ENCODE measurements at places on chromosomes 7 and 10. TPM values are rescaled to one million over a fixed set of nuclear protein-coding genes. Genes with fewer than 3 reads are reported as not detected.

GRCh38 chr7:40546616-40547501, 412.1 kb downstream of the SUGCT start:
- DNase-seq, result no peak
- H3K27me3 ChIP-seq, result no peaks in the 10 kb centered on the region
- H3K27ac ChIP-seq, result no peak overlapping the region
- no peaks in the 10 kb centered on the region for H3K36me3 ChIP-seq
- H3K4me1 ChIP-seq, result no peaks in the 10 kb centered on the region

Gene IRF5
- total RNA-seq, result 20.5 TPM

DNA sequence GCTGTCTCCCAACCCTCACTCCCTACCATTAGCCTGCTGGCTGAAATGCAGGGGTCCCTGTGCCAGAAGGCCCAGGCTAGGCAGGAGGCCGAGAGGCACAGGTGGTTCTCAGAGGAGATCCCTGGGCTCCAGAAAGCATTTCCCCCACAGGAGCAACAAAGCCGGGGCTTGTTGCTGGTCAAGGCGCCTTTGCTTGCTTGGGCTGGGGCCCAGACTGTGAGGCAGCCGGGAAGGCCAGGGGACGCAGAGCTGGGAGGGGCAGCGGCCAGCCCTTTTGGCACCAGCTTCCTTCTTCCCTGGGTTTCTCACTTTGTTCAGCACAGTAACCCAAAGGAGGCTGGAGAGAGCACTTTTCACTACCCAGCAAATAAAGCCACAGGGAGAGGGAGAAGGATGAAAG, 48.6 kb downstream of the FBXW4 start:
- H3K36me3 ChIP-seq, result peaks cover 5% of the 10 kb centered on the region
- no peaks in the 10 kb centered on the region for H3K4me1 ChIP-seq
- no peaks in the 10 kb centered on the region for H3K27me3 ChIP-seq
- no peak overlapping the region for H3K27ac ChIP-seq
- H3K4me3 ChIP-seq, result no peak overlapping the region

DNA sequence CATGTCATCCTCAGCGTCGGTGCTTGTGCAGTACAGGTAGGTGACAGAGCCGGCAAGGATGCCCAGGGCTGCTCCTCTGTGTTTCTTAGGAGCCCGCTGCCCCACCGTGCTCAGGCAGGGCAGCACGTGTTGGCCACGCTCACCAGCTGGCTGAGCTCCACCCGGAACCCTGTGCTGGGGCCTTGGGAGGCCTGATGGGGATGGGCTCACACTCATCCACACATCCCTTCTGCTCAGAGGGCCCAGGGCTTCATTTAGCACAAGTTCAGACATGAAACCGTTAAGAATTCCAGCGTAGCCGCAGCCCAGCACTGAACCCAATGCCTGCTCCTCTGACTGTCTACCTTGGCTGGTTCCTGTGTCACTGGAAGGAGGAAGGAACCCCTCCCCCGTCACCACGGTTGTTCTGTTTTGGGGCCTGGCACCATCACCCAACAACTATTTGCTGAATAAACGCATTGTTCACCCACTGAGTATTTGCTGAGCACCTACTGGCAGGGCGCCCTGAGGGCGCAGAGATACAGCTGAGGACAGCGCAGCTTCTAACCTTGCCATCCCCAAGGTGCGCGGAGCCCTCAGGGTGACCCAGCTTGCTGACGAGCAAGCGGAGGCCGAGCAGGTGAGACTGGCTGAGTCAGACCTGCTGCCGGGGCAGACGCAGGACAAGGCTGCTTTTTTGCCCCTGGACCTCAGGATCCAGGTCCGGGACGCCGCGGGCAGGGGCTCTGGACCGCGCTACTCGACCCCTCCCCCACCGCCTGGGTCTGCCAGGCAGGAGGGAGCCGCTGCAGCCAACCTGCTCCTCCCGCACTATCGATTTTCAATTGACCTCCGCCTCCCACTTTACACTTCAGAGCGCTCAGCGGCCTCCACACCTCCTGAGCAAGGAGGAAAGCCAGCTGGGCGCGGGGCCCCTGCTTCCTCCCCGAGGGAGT, 50.6 kb upstream of the RET start:
- H3K4me3 ChIP-seq, result no peak overlapping the region
- DNase-seq, result no peak
- no peaks in the 10 kb centered on the region for H3K36me3 ChIP-seq
- no peaks in the 10 kb centered on the region for H3K4me1 ChIP-seq

- peaks cover 3% of the 10 kb centered on the region for H3K36me3 ChIP-seq
- H3K27me3 ChIP-seq, result no peaks in the 10 kb centered on the region
- no peaks in the 10 kb centered on the region for H3K4me1 ChIP-seq
- no peak for DNase-seq
Measured at GRCh38 chr7:78164459-78164858, 365.9 kb downstream of the PHTF2 start.

- H3K27ac ChIP-seq, result no peak overlapping the region
- no peaks in the 10 kb centered on the region for H3K36me3 ChIP-seq
- peaks cover 6% of the 10 kb centered on the region for H3K27me3 ChIP-seq
- peaks cover 2% of the 10 kb centered on the region for H3K4me1 ChIP-seq
- no peak overlapping the region for H3K4me3 ChIP-seq
Measured at GRCh38 chr7:51162724-51163329, 153.8 kb downstream of the COBL start.
